ENCODE measurements at places on chromosomes 5 and 9.

GRCh38 chr5:53944981-53945380 lies 365.4 kb downstream of the ARL15 start:
- no peak for DNase-seq

- no peak for DNase-seq
These were observed 45.3 kb downstream of the INSYN2B start for GRCh38 chr5:169934990-169935389.

GRCh38 chr5:173717959-173718358 lies 101.5 kb upstream of the BOD1 start:
- no peak for DNase-seq

GRCh38 chr9:138040446-138041430 lies 163.2 kb downstream of the CACNA1B start:
- DNase-seq, result no peak

DNA sequence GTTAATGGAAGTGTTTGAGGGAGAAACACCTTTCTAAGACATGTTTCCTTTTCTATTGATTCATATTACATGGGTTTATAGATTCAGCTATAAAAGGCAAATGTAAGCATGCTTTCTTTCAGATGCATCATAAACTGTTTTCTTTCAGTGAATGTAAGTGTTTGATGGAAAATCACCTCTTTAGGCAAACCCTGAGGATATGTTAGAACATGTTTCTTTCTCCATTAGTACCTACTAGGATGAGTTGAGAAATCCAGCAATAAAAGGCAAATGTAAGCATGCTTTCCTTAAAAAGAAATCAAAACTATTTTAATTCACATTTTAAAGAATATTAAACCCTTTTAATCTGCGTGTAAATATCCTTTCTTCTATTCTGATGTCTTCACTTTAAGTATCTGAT lies 31.6 kb downstream of the FNIP1 start:
- DNase-seq, result no peak

DNA sequence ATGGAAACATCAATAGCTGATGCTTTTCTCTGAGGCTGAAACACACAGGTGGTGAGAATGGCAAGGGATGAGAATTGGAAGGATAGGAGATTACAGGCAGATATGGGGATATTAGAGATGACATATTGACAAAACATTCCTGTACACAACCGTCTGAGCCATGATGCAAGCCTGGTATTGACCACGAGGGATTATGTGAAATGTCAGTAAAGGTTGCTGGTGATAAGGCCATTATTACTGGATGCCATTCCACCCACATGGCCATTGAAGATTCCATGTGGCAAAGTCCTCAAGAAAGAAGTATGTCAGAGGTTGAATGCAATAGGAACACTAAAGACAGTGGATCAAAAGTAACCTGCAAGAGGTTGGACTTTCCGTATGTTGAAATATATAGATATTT lies 15.7 kb downstream of the GRAMD2B start:
- DNase-seq, result no peak

DNA sequence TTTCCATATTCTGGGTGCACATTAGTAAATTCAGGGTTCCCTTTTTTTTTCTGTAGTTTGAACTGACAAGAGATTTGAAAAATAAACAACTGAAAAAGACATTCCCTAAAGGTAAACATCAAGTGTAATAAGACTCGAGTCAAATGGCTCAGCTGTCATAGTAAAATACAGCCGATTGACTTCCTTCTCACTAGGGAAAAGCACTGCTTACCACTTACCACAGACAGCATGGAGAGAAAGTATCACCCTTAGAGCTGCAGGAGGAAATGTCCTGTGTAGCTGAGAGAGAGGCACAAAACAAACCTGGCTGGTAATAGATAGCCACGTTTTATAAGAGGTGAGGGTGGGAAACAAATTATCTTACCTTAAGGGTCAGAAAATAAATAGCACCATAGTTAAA lies 12.1 kb upstream of the DMAC1 start:
- DNase-seq, result no peak

Measured in cerebellar cortex (tissue), 1 donor.